ENCODE measurements at places on chromosomes 7 and 10.

GRCh38 chr10:62728479-62728878 lies 76.0 kb upstream of the ADO start:
- no peak for DNase-seq

DNA sequence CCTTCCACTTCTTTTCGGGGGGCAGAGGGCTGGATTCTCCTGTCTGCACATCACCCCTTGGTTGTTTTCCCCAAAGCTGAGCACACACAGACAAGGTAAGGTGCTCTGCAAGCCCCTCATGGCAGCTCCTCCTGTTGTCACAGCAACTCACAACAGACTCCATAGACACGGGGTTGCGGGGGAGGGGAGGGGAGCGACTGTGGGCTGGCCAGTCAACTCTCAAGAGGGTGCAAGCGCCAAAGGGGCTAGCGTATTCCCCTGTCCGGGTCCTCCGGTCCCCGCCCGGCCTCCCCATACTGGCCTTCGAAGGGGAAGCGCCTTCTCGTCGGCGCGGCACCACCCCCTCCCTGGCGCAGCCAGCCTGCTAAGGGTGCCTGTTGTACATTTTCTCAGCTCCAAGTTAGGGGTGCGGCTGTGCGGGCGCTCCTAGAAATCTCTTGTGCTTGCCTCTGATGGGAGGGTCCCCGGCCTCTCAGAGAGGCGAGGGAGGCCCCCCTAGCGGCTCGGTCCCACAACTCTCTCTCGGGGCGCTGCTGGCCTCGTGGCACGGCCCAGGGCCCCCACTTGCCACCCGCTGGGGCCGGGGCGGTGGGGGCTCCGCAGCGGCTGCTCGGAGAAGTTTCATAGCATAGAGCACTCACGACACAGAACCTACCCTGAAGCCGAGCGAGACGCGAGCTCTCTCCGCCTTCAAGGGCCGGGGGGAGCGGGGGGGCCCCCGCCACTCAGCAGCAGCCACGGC lies 498 bp downstream of the RHOBTB1 start:
- peak; percentile 51 for DNase-seq

- DNase-seq = peak; percentile 45
Measured at GRCh38 chr7:105304040-105304895, 84.5 kb downstream of the SRPK2 start.

GRCh38 chr10:90313576-90314325 lies 544.1 kb downstream of the HTR7 start:
- DNase-seq = peak; percentile 71

- DNase-seq = no peak
Measured at GRCh38 chr10:61589547-61590243, 73.0 kb upstream of the CABCOCO1 start.

DNA sequence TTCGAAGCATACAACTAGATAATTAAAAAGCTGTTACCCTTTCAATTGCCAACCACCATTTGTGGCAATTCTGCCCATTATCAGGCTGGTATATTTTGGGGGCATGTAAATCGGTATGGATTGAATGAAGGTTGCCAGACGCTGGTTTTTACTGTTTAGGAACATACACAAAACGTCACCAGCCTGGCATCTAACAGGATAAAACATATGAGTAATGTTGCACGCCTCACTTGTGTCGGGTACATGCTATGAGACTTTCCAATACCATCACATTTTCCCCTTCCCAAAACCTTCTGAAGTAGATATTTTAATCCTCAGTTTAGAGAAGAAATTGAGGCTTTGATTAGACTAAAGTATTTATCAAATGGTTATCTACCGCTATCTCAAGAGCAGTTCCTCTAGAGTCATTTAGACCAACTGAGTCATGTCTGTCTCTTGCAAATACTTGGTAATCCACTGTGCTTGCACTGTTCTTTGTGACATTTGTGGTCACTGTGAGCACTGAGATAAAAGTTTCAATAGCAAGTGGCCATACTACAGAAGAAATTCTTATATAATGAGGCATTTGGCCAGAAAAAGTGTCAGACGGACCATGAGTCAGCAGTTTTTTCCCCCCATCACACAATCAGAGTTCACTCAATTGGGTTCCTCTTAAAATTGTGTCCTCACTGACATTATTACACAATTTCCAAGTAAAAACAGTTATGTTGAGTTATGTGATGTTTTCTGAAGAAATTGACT lies 498.7 kb downstream of the NXPH1 start:
- no peak for DNase-seq
